Suppressor macrophage treated with lipopolysaccharide for 1 hour (primary cell): ENCODE measurements at places on chromosomes 1 and 21.
A peak's percentile ranks its signal among the peaks of the same experiment; 100 is the strongest.

GRCh38 chr1:91575909-91576519 is 75.4 kb downstream of the CDC7 start:
- DNase-seq = no peak

- peak; percentile 62 for DNase-seq
Observed at GRCh38 chr21:39441502-39442475, 3.8 kb downstream of the LCA5L start.

GRCh38 chr1:110672753-110673108 is 2.0 kb downstream of the KCNA3 start:
- peak; percentile 50 for DNase-seq

GRCh38 chr1:218421531-218421930 is 76.4 kb downstream of the TGFB2 start:
- DNase-seq = no peak

DNA sequence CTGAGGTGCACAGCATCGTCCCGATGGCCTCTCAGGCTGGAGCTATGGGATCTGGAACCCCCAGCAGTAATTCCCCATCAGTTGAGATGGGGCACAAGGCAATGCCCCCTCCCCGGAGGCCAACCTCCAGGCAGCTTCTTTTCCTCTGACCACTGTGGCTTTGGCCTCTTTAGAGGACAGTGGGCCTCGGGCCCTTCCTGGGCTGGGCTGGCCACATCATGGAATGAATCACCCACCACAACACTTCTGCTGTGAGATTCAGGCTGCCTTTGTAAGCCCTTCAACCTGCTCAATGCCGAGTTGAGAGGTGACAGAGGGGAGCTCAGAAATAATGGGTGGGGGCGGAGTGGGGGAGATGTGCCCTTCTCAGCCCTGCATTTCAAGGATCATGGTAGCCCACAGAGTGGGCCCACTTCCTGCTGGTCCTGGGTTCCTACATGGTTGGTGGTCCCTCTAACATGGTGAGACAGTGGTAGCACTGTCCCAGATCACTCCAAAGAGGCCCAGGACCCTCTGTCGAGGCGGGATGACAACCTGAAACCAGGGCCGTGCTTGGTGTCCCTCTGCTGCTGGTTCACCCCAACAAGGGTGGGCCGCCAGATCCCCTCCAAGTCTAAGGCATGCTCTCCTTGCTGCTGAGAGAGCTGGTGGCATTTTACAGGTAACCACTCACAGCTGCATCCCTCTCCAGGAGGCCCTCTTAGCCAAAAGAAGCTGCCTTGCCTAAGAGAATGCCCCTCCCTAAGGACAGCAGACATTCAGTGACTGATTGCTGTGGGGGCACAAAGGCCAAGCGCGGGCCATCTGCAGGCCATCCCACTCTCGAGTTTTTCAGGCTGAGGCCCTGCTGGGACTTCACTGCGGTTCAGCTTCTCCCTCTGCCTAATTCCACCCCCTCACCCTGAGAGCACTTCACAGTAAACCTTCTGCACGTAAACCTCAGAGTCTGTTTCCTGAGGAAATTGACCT is 29.7 kb upstream of the EVA1B start:
- DNase-seq = no peak

DNA sequence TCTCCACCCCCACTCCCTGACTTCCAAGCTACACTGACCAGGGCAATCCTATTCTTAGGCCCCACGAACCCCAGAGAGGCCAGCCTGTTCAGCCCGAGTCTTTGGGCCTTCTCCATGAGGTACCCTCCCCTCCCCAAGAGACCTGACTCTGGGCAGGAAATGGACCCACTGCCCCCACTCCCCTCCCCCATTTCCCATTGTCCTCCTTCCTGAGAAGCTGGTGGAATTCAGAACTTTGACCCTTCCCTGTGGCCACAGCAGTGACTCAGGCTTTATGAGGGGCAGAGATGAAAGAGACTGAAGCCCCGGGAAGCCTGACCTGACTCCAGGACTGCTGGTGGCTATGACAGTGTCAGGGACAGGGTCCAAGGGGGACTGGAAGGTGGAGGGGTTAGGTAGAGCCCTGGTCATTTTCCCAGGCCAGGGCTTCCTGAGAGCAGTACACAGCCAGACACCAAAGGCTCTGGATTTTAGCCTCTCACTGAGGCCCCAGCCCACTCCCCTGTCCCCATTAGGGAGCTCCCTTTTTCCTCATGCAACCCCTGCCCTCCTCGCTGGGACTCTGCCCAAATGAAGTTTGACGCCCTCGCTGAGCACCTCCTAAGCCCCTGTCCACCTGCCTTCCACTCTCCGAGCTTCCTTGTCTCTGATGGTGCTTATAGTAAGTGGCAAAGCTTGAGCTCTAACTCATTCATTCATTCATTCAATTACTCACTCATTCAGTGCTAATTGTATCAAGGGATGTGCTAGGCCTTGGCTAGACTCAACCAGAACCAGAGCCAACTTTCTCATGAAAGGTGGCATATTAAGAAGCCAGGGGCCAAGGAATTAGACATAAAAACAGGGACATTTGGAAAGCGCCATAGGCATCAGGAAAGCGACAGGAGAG is 3.0 kb downstream of the CRYBG2 start:
- DNase-seq = no peak

GRCh38 chr1:109762821-109763645 is 690 bp downstream of the EPS8L3 start:
- DNase-seq = peak; percentile 73
